ENCODE measurements at places on chromosomes 7 and 10. TPM values are rescaled to one million over a fixed set of nuclear protein-coding genes. Genes with fewer than 3 reads are reported as not detected.

Gene RPEL1
- 0.05 TPM for total RNA-seq

Gene SEMA3D
- 0.95 TPM for total RNA-seq

Gene CPVL
- 497 TPM for total RNA-seq

Gene DNAJC12
- total RNA-seq, result 42.8 TPM

Gene IKZF1
- not detected for total RNA-seq

Gene CALML3
- not detected for total RNA-seq

Gene IQCE
- 26.2 TPM for total RNA-seq

Gene POLR2J2
- 2.5 TPM for total RNA-seq

Gene ANKRD1
- total RNA-seq, result not detected

Gene TAS2R4
- total RNA-seq, result 0.32 TPM

Gene ELN
- total RNA-seq, result not detected

Gene SFTPA1
- total RNA-seq, result not detected

GRCh38 chr7:45670717-45671116, 96.5 kb downstream of the ADCY1 start:
- no peak for DNase-seq

GRCh38 chr7:44634187-44634838, 27.9 kb downstream of the OGDH start:
- no peak for DNase-seq

GRCh38 chr10:22621726-22622125, 92.7 kb downstream of the PIP4K2A start:
- DNase-seq, result no peak

GRCh38 chr10:132270721-132271457, 36.9 kb downstream of the STK32C start:
- DNase-seq, result no peak

DNA sequence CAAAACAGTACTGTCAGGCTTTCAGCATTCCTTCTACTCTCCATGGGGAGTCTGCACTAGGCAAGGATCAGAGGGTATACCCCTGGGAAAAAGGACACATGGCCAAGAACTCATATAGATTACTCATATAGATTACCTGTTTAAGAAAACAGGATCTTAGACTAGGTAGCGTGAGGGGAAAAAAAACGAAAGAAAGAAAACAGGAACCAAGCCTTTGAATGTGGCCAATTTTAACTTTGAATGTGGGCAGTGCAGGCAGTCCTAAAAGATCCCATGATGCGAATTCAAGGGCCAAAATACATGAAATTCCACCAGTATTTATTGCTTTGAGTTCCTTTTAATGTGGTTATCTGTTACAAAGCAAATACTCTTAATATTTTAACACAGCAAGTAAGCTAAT, 108.6 kb upstream of the TAC1 start:
- no peak for DNase-seq

DNA sequence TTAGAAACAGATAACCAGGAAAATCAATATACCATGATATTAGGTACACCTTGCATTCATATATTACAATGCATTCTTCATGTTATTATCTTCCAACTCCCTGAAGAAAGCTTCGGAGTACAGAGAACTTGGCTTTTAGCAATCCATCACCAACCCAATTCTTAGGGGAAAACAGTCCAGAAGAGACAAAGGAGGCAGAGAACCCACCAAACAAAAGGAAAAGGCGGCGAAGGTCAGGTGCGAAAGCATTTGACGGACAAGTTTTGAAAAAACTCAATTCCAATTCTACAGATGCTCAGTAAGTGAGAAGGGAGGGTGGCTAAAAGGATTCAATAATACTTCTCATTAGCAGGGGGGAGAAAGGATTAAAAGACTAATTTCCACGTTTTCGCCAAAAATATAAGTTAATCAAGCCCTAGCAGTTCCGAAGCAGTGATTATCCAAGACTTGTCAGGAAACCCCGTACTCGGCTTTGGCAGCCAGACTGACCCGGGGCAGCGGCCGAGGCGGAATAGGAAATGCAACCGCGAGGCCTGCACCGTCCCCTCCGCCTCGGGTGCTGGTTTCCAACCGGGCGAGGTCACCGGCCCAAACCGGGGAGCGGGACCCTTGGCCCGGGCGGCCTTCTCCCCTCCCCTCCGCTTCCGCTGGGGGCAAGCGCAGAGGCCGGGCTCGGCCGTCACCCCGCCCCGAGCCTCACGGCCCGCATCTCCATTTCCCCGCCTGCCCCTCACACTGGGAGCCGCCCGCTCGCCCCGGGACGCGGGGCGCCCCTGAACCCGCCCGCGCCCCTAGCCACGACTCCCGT, 747 bp downstream of the GDI2 start:
- peak; percentile 22 for DNase-seq

DNA sequence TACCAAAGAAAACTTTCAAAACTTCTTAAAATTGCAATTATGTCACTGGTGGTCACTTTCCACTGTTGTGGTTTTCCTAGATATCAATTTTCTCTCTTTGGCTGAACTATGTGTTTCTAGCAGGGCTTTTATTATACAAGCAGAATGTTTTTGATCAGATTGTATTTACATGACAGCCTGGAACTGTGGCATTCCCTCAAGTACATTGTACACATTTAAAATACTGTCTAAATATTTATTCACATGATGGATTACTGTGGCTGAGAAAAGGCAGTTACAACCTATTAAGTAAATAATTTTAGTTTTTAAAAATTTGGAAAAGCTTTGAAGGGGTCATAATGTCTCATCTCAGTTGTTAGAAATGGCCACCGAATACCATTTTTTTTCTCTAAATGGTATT, 231.9 kb upstream of the PPP1R3A start:
- DNase-seq, result no peak

- DNase-seq, result peak; percentile 85
These were observed 181.6 kb downstream of the MLLT10 start for GRCh38 chr10:21715531-21716195.

DNA sequence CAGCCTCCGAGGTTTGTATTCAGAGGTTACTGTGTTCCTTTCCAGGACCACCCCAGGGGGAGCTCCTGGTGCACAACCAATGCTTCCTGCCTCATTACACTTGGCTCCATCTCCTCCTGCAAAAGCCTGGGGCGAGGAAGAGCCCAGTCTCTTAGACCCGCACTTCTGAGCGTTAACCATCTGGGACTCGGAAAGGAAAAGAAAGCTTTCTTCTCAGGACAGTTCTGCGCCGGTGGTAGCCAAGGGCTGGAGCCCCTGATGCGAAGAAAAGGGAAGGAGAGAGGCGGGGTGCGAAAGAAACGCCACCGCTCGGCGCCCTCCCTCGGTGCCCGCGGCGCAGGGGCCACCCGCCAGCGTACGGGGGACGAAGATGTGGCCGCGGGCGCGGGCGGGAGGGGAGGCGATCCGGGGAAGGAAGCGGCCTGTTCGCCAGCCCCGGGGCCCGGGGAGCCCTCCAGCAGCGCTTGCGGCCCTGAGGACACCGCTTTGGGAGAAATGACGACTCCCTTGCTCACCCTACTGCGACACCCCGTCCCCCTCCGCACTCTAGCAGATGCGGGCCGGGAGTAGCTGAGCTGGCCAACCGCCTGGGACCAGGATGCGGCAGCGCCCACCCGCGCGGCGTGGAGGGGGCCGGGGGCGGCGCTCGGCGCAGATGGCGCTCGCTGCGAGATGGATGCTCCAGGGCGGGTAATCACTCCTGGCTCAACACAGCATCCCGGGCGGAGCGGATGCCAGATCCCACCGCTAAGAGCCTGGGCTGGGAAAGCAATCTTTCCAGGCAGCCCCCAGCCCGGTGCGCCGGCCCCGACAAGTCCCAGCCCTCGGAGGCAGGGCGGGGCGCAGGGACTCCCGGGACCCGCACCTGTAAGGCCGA, 1.3 kb downstream of the NRCAM start:
- DNase-seq, result peak; percentile 44

GRCh38 chr10:76306856-76307255, 875.4 kb downstream of the LRMDA start:
- no peak for DNase-seq

GRCh38 chr7:105734233-105734632, 142.2 kb downstream of the ATXN7L1 start:
- DNase-seq, result no peak

- DNase-seq, result no peak
These were observed 37.5 kb downstream of the BTBD16 start for GRCh38 chr10:122308417-122309141.

GRCh38 chr10:132984801-132985545, 42.6 kb upstream of the CFAP46 start:
- DNase-seq, result no peak

DNA sequence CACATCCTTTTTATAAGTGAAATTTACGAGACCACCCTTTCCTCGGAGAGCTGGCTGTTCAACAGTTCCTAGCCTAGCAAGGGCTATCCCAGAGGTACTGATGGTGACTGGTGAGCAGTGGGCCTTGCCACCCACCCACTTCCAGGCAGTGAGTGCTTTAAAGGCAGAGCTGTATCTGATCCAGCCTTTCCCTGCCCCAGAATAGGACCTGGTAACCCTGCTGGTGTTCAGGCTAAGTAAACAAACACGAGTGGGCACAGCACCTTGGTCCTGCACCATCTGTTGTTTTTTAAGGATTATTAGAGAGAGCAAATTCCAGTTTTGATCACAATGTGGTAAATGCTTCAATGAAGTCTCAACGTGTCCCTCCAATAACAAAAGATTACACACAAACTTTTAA, 75.7 kb downstream of the COBL start:
- DNase-seq, result no peak

DNA sequence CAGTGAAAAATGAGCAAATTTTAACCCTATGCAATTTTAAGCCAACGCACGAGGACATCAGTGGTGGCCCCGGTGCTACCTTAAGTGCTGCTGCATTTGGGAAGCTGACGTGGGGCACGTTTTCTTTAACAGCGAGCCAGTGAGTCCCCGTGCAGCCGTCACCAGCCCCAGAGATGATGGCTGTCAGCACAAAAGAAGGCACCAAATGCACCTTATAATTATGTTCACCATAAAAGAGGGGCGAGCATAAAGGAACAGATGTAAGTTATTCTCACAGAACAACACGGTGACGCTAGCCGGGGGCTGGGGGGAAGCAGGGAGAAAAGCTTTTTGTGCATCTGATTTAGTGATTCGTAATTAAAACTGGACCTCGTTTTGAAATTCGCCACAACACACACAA, 260.1 kb downstream of the DNAJB6 start:
- DNase-seq, result no peak

DNA sequence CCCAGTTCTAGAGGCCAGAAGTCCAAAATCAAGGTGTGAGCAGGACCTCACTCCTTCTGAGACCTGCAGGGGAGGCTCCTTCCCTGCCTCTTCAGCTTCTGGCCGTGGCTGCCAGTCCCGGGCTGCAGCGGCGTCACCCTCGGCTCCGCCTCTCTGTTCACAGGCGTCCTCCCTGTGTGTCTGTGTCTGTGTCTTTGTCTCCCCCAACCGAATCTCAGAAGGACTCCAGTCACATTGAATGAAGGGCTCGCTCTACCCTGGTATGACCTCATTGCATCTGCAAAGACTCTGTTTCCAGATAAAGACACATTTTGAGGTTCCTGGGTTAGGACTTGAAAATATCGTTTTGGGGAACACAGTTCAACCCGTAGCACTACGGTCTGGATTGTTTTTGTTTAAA, 33.1 kb upstream of the GALNT11 start:
- DNase-seq, result peak; percentile 84

DNA sequence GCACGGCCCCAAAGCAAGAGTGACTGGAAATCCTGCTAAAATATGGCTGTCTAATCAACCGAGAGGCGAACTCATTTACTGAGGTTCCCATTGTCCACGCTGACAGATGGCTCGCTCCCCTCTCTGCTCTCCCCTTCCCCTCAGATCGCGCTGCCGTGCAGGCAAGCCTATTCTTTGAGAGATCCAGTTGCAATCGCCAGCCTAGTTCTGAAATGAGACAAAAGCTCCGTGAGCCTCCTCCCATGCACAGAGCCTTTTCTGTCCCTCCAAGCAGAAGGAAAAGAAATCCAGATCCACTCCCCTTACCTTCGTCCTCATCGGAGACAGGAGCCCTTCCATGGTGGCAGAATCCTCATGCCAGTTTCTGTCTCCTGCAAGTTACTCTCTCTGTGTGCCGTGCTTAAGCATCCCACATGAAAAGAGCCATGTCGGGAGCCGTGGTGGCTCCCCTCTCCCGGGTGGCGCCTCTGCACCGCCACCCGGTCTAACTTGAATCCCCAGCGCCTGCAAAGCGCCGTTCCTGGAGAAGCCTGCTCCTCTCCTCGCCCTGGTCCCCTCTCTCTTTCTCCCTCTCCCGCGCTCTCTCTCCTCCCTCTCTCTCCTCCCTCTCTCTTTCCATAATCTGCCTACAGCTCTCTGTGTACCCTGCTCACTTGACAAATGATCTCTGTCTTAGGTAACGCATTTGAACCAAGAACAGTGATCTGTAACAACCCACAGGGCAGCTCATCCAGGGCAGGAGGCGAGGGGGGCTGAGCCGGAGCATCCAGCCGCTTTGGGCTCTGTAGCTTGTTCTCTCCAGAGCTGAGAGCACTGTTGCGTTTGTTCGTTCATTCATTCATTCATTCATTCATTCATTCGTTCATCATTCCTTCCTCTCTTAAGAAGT, 156.8 kb downstream of the FRMD4A start:
- DNase-seq, result no peak

DNA sequence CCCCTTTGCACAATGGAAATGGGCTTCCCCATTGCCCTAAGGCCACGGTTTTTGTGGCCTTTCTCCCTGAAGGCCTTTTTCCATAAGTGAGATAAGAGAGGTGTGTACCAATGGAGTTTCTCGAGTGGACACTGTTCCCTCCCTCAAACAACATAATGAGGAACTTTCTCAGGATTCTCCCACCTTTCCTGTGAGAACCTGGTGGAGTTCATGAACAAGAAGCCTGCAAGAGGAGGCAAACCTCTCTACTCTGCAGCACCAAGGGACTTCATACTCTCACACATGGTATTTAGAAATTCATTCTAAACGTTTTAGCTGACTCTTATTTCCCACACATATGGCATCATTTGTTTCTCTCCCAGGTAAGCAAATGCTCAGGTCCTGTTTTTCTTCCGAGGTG, 7.3 kb upstream of the RBM33 start:
- DNase-seq, result no peak

DNA sequence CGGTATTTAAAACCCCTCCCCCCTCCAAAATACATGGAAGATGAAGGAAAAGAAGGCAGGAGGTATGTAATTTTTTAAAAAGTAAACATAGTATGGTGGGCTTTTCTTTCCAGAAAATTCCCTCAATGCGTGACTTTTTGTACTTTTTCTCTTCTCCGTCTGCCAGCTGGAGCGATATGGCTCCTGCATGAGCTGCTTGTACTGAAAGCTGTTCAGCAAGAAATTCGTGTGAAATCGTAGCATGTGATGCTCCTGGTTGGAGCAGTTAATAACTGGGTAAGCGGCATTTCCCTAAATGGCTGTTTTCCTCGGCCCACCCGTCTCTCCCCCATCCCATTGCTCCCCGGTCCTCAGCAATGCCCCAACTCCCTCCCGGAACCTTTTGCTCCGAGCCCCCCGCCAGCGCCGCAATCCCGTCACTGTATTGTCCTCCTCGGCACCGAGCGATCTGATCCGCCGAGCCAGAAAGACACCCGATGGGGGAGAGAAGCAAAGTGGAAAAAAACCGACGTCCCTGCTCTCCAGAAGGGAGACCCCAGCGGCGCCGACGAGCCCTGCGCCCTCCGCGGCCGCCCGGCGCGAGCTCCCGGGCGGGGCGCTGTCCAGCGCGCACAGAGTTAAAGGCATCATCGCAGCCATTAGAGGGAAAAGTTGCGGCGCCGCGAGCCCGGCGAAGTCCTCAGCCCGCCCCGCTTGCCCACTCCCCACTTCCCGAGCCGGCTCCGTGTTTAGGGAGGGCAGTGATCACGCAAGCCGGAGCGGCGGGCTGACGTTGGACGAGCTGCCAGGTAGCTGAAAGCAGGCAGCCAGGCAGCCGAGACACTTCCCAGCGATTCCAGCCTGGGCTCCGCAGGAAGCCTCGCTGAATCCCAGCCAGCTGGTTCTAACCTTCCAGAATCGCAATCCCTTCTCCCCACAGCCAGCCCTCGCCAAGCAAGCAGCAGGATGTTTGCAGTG, at the start of gene VSTM2A:
VSTM2A (plus strand) TSS at position 707 of the 957 bp plus-strand sequence. CDS start 356 bp downstream, outside the sequence.
- DNase-seq, result no peak
